ENCODE measurements at places on chromosomes 5 and 9. TPM values are rescaled to one million over a fixed set of nuclear protein-coding genes. Genes with fewer than 3 reads are reported as not detected.

The FGFR4 gene
- total RNA-seq = 0.66 TPM

The RNF183 gene
- total RNA-seq = not detected

The TMEM171 gene
- 1.2 TPM for total RNA-seq

The CSF2 gene
- not detected for total RNA-seq

The FGF10 gene
- total RNA-seq = 3.0 TPM

The TGFBR1 gene
- total RNA-seq = 27.2 TPM

The BTNL8 gene
- not detected for total RNA-seq

The PDE4D gene
- total RNA-seq = 15.5 TPM

The FOXI1 gene
- total RNA-seq = not detected

The PCDHGA11 gene
- total RNA-seq = 11.0 TPM

The IRX1 gene
- 0.53 TPM for total RNA-seq

The CATSPER3 gene
- total RNA-seq = 0.25 TPM

The SYK gene
- not detected for total RNA-seq

The FRMD3 gene
- total RNA-seq = 3.9 TPM

The CRHBP gene
- 0.13 TPM for total RNA-seq

The NR5A1 gene
- total RNA-seq = not detected

The ANXA2R gene
- 1.5 TPM for total RNA-seq

The PLPPR1 gene
- not detected for total RNA-seq

The TAF11L5 gene
- not detected for total RNA-seq

The GAPT gene
- not detected for total RNA-seq

The ARL14EPL gene
- total RNA-seq = not detected

The SLIT3 gene
- total RNA-seq = 42.5 TPM

The FIBCD1 gene
- 0.26 TPM for total RNA-seq

The PDE8B gene
- 0.13 TPM for total RNA-seq

The PAPPA gene
- 21.9 TPM for total RNA-seq

The PCA3 gene
- 0.26 TPM for total RNA-seq

The CD180 gene
- not detected for total RNA-seq

The OBP2B gene
- not detected for total RNA-seq

Measured in aortic smooth muscle cell (primary cell).